ENCODE measurements at places on chromosomes 3 and 15. TPM values are rescaled to one million over a fixed set of nuclear protein-coding genes. Genes with fewer than 3 reads are reported as not detected.

LRRC34 gene
- polyA plus RNA-seq = 0.33 TPM

FAM227B gene
- 20.4 TPM for polyA plus RNA-seq

XRN1 gene
- polyA plus RNA-seq = 57.8 TPM

WNT7A gene
- 1.5 TPM for polyA plus RNA-seq

- no peak for DNase-seq
Measured at GRCh38 chr3:4994144-4994730, 15.0 kb downstream of the BHLHE40 start.

- DNase-seq = peak; percentile 5
Measured at GRCh38 chr3:182909318-182910040, 70.9 kb downstream of the DCUN1D1 start.

- DNase-seq = no peak
Measured at GRCh38 chr3:32239307-32240158, 1.1 kb downstream of the CMTM8 start.

- DNase-seq = no peak
Measured at GRCh38 chr3:72081471-72082185, 296.7 kb upstream of the PROK2 start.

DNA sequence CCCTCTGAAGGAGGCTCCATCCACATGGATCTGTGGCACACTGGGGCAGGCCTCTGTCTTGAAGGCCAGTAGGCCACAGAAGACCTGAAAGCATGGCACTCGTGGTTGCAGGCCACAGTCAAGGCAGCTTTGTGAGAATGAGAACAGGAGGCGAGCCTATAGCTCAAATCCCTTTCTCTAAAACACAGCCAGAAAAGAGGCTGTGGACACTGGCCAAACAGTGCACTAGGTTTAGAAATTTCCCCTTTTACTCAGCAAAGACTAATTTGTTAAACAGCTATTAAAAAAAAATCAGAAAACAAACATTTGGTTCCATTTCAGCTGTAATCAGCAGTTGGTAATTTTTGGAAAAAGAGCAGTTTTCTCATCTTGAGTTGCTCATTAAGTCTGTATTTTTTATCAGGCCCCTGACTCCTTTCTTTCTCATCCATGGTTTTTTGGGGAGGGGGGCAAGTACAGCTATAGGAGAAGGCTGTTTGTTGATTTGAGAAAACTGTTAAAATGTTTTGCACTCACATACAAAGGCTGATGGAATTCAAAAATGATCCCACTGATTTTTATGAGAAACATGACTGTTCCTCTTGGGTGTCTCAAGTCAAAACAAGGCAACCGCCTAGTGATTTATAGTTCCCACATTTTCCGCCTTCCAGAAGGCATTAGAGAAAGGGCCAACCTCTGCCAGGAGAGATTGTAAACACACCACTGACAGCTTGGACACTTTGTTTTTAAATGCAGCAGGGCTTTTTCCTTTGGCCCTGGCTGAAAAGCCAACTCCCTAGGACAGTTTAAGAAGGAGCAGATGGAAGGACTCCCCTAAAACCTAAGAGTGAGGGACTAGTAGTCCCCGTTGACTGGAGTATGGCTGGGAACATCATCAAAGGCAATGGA, 28.1 kb downstream of the PARP16 start:
- no peak for DNase-seq

DNA sequence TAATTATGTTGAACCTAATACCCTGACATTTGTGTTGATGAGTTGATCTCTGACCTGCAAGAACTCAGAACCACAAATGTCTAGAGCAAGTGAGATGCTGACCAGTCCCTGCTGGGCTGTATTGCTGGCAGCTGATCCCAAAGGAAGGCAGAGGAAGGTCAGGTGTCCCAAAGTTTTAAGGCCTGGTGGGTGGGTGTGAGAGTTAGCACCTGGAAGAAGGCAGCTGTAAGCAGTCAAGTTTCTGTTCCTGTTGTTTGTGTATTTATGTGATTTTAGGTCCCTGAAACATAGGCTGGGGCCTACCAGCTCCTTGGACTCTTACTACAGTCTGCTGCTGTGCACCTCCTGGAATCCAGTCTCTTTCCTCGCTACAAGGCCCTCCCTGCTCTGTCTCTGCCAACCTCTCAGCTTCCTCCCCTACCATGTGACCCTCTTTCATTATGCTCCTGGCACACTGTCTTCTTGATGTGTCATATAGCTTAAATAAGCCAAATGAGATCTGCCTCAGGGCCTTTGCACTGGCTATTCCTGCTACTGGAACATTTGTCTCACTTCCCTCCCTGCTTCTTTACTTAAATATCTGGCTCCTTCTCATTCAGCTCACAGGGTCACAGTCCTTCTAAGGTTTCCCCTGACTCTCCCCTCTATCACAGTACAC, 31.0 kb upstream of the ATOSA start:
- DNase-seq = no peak

- no peak for DNase-seq
Measured at GRCh38 chr15:88391700-88392099, 75.5 kb downstream of the MRPL46 start.
